ENCODE measurements at places on chromosomes 12 and 14.

DNA sequence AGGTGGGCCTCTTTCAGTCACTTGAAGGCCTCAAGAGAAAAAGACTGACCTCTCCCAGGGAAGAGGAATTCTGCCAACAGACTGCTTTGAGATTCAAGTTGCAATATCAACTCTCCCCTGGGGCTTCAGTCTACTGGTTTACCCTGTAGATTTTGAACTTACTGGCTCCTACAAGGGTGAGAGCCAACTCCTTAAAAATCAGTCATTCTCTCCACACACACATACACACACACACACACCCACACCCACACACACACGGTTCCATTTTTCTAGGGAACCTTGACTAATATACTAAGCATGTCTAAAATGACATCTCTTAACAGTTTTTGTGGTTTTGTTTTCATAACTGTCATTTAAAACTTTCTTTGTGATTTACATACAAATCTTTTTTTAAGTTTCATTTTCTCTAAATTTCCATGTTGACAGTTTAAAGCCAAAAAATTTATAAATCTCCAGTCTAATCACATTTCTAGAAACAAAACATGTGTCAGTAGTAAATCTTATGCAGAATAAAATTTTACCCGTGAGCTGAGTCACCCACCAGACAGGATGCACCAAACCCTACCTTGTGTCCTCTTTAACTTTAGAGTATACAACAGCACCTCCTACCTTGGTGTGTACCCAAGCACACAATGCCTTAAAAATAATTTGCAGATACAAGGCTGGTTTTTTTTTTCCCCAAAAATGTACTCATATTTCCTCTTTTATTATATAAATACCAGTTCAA, 394.6 kb downstream of the AEBP2 start:
- DNase-seq: peak; percentile 50

DNA sequence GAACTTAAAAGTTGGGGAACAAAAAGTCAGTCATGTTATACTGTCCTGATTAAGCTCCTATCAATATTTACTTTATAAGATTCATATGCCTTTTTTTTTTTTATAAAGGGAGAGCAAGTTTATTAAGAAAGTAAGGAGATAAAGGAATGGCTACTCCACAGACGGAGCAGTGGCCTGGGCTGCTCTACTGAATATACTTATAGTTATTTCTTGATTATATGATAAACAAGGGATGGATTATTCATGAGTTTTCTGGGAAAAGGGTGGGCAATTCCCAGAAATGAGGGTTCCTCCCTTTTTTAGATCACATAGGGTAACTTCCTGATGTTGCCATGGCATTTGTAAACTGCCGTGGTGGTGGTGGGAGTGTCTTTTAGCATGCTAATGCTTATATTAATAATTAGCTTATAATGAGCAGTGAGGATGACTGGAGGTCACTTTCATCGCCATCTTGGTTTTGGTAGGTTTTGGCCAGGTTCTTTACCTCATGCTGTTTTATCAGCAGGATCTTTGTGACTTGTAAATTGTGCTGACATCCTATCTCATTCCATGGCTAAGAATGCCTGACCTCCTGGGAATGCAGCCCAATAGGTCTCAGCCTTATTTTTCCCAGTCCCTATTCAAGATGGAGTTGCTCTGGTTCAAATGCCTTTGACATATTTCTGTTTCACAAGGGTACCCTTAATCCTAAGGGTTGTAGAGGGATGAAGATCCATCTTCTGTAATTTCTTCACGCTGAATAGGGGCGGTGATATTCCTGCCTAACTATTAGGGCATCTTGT, 73.9 kb downstream of the OTOGL start:
- no peak for DNase-seq

- DNase-seq: no peak
Measured at GRCh38 chr14:65815127-65815526, 402.6 kb downstream of the FUT8 start.

DNA sequence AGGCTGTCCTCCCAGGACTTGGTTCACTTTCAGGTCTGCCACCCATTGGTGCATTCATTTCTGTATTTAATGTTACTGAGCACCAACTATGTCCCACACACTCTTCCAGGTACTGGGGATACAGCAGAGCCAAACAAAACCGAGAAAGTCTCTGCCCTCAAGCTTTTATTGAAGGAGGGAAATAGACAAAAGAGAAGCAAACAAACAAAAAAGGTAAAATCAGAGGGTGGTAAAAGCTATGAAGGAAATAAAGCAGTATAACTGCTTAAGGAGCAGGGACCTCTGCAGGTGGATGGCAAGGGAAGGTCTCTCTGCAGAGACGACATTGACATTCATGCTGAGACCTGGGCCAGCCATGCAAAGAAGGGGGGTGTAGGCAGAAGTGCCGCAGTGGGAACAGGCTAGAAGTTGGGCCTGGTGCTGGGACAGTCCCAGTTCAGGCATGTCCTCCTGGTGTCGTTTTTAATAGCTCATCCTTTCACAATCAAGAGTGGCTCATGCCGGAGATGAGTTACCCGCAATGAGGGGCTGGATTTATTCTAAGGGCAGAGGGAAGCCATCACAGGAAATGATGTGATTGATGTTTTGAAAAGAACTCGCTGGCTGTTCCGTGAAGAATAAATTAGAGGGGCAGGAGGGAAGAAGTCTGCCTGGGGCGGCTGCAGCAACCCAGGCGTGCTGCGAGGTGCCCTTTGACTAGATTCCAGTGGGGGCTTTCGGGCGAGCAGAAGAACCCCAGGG, 72.8 kb downstream of the IRF2BPL start:
- peak; percentile 83 for DNase-seq

DNA sequence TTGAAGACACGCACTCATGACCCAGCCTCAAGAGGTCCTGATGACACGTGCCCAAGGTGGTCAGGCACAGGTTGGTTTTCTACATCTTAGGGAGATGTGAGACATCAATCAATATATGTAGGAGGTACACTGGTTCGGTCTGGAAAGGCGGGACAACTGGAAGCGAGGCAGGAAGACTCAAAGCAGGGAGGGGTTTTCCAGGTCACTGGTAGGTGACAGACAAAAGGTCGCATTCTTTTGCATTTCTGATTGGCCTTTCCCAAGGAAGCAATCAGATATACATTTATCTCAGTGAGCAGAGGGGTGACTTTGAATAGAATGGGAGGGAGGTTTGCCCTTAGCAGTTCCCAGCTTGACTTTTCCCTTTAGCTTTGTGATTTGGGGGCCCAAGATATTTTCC, 38.6 kb downstream of the GLT1D1 start:
- no peak for DNase-seq
